ENCODE measurements at places on chromosomes 7 and 10.

DNA sequence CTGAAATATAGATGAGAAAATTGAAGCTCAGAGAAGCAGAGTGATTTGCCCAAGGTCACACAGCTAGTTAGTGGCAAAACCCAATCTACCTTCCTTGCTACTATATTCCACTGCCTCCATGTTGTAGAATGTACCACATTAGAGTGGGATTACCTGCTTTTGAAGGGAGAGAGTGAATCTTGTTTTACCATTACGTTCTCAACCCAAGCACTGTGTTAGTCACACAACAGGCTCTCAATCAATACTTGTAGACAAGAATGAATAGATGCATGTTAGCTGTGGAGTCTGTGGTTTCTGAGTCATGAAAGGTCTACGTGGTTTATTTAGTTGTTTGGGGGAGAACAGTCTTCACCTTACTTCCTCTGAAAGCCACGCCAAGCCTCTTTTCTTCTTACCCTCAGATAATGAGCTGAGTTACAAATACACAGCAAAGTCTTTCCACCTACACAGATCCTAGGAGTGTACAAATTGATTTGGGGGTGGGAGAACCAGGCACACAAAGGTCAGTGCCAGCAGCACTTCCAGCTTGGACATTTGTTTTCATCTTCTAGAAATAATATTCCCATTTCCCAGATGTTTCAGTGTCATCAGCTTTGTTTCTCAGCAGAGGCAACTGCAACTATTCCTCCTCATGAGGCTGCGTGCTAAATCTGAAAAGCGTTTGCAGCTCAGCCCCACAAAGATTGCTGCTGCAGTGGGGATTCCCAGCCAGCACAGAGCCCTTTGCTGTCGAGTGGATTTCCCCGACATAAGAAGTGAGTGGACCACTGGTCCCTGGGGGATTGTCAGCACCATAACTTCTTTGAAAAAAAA, 71.5 kb upstream of the ADO start:
- DNase-seq: no peak

DNA sequence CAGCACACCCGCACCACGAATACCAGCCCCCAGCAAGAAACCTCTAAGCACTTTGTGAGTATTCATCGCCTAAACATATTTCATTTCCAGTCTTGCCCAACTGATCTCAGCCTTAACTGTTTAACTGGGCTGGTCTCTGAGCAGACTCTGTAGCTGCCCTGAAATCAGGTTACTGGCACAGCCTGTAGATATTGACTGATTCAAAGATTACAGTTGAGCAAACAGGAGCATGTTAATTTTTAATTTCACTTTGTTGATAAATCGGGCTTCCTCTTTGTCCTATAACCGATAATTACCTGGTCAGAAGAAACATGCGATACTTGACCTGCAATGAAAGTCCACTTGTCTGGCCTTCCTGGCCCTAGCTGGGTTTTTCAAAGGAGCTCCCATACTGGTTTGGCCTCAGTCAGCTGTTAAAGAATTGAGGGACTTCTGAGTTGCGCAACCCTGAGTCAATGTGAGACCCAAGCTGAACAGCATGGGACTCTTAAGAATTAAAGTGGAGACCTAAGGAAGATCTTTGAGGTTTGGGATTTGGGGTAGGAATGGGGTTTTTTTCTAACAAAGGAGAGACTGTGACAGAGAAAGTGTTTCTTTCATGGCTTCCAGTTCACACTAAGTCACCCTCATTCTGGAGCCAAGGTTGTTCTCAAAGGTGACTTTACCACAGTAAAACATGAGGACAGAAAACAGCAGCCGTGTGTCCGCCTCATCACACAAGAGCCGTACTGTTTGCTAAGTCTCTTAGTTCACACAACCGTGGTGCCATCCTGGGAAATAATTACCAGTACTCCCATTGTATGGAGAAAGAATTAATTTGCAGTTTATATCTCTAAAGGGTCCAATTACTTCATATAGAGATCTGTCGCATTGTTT, 75.9 kb downstream of the PPP1R3C start:
- no peak for DNase-seq

- DNase-seq: no peak
Measured at GRCh38 chr10:132351611-132352010, 19.6 kb downstream of the LRRC27 start.

GRCh38 chr7:48182718-48183369, 11.6 kb downstream of the ABCA13 start:
- DNase-seq: no peak

DNA sequence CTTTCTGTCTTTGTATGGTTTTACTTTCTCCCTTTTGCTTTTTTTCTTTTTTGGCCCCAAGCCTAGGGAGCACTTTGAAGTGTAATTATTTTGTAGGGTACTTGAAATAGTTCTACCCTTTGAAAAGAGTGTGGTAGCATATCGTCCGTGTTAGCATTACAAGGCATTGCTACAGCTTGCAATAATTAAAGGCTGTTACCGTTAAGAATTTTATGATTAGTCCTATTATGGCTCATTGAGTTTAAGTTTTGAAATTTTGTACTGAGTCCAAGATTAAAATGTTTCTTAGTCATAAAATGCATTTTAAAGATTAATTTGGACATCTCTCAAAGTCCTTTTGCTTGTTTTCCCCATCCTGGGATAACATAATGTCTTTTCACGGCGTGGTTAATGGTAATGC, 490.0 kb upstream of the LRRN3 start:
- DNase-seq: no peak

DNA sequence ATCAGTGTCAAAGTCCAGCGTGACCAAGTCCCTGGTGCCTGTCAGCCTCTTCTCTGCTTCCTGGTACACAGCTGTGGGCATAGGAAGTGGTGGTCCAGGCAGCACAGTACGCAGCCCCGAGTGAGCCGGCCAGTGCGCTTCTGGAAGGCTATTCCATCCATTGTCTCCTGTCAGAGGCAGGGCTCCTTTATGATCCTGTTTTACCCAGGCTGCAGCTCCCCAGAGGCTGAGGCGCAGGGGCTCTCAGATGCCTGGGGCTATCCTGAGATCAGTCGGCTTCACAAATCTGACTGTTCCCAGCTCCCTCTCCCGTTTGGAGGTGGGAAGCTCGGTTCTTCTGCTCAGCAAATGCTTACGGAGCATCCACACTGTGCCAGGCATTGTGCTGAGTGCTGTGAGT, 70.3 kb downstream of the LANCL2 start:
- no peak for DNase-seq

DNA sequence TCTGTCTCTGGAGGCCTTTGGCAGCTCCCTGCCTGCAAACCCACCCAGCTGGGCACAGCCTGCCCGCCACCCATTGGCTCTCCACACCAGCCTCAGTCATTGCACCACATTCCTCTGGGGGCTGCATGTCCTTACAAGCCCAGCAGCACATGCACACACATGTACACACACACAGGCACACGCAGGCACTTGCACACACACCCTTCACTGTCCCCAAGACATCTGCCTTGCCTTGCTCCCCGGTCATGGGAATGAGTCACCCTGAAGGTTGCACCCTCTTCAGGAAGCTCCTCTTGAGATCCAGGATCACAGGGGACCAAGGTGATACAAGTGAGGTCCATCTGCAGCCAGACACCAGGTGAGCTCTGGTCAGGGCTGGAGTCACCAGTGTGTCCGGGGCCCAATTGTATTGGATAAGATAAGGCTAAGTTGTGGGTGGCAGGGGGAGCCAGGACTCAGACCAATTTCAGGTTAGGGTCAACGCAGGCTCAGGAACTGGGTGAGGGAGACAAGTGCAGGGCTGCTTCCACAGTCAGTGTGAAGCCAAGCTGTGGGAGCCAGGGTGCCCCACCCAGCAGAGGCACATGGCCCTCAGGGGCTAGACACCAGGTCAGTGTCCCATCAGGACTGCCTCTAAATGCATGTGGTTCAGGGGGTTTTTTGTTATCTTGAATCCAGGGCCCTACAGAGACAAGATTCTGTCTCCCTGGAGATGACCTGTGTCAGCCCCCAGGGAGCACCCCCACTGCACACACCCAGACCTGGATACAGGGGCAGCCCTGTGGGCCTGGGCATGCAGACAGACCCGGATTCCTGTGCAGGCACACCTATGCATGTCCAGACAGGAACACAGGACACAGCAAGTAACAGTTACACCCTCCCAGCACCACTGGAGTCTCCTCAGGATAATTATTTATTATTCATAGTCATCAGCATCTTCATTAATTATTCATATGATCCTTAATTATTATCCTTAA, 33.8 kb downstream of the KCNH2 start:
- no peak for DNase-seq

DNA sequence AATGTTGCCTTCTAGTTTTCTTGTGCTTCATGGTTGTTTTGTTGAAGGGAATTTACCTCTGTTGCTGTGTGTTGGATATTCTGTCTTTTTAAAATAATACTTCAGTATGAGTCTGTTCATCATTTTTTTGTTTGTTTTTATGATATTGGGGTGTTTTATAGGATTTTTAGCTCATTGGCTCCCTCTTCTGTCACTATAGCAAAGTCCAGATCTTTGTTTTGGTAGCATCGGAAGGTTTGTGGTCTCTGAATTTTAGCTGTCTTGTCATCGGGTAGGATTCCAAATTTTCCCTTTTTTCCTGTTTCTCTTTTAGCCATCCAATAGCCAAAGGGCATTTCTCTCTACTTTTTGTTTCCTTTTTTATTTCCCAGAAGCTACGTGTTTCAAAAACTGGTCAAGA, 91.4 kb downstream of the EXOC4 start:
- DNase-seq: no peak

- DNase-seq: no peak
Measured at GRCh38 chr10:11881477-11882417, 58.6 kb downstream of the PROSER2 start.

GRCh38 chr7:36306222-36306621, 83.4 kb upstream of the ANLN start:
- DNase-seq: no peak

DNA sequence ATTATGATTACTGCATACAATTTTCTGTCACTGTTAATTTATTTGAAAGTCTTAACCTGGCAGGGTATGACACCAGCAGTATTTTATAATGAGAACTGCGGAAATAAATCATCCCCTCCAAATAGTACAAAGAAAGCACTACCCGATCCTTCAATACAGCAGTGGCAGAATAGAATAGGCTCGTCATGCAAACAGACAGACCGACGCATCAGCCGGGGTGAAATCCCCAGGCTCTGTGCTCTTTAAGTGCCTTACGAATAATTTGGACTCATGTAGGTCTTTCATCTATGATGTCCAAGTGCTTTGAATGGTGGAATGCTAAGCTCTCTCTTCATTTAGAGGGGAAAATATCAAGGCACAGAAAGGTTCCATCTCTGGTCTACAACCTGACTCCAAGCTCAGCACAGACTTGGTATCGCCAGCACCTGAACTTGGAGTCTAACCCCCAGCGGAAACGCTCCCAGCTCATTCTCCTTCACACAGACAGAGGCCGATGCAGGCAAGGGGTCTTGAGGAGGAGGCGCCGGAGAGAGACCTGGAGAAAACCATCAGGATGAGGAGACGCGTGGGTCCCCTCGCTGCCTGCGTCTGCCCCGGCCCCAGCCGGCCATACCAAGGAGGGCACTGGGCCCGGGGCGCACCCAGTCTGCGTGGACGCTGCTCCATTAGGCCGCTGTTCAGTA, 568.1 kb upstream of the MKI67 start:
- no peak for DNase-seq

Measured in glomerular endothelial cell (primary cell).